T-helper 22 cell (primary cell): ENCODE measurements at places on chromosomes 5 and 9.
A peak's percentile ranks its signal among the peaks of the same experiment; 100 is the strongest.

DNA sequence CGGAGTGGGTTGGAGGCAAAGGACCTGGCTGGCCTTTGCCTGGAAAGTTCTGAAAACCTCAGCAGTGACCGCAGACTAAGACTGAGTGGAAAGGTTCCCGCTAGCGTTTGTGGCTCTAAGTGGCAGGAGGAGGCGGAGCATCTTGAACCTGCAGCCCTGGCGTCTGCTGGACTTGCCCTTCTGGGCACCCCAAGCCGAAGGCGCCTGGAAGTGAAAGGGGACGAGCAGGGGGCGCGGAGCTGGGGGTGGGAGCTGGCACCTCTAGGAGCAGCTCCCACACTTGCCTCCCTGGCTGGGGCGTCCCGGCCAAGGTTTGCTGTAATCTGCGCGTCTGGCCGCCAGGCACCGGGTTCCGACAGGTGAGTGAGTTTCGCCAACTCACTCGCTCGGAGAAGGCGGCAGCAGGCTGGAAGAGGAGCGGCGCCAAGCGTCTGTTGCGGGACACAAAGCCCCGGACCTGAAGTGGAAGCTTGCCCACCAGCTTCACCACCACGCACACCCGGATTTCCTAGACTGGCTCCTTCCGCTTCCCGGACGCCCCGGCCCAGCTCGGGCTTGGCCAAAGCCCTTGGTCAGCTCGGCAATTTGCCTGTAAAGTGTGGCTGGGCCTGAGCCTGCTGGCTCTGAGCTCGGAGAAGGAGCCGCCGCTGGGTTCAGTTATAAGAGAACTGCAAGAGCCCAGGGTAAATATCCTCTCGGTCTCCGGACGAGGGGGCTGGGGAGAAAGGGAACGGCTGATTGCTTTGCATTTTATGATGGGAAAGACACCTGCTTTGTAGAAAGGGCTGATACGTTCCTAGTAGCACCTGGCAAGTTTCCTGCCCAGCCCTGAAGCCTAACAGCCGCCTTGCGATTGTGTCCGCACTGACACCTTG, at the start of gene GNA14:
GNA14 (minus strand) TSS at position 89 of the 875 bp plus-strand sequence. CDS start 529 bp downstream, outside the sequence.
- DNase-seq: no peak

GRCh38 chr5:164975986-164976385, 1470.6 kb downstream of the MAT2B start:
- no peak for DNase-seq

DNA sequence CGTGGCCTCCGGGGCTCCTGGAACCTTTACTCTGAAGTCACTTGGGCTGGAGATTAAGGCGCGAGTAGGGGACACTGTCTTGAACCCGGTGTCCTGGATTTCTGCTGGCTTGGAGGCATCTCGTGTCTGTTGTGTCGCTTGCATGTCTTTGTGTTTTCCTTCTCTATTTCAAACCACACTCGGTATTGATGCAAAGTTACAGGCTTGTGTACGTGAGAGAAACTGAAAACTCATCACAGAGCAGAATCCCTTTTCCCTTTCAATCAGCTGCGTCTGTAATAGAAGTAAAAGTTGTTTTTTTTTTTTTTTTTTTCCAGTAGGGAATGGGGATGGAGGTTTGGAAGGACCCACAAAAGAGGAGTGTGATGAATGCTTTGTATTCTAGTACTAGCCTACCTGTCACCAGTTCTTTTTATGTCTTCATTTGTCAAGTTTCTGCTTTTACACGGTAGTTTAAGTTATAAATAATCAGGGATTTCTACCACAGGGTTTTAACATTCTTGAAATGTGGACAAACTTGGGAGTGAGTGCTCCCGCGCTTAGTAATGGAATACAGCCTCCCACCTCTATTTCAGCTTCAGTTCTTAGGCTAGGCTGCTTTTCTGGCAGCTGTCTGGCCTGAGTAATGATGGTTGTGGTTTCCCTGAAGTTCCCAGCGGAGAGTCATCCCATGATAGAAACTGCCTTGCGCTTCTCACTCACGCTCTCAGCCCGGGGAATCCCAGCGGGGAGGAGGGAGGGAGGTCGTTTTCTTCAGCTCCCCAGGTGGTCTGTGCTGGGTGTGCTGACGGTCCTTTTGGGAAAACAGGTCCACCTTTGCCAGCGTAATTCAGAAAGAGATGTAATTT, 763 bp downstream of the TJP2 start:
- DNase-seq: peak; percentile 9

GRCh38 chr9:127093319-127094020, 29.0 kb downstream of the ANGPTL2 start:
- no peak for DNase-seq

DNA sequence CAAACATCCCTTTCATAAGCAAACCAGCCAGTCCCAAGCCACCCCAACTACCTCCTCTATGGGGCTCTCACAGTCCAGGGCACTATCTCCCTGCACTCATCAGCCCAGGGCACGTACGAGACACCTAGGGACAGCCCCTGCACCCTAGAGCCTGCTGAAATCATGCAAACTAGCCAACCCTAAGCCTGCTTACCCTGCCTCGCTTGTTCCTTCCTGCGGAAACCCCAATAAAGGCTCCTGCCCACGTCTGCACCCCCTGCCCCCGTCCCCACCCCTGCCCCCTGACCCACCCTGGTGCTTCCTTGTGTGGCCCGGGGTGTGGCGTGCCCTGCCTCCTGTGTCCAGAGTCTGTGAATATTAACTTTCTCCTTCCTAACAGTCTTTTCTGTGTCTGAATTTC, 135.9 kb downstream of the GADD45G start:
- peak; percentile 18 for DNase-seq

GRCh38 chr5:147857302-147858129, 21.0 kb upstream of the SCGB3A2 start:
- no peak for DNase-seq

- no peak for DNase-seq
Observed at GRCh38 chr9:114745108-114745848, 60.6 kb downstream of the TNFSF15 start.

GRCh38 chr9:124012368-124013301, 1.1 kb downstream of the LHX2 start:
- no peak for DNase-seq

- no peak for DNase-seq
Observed at GRCh38 chr5:125393221-125393815, 646.9 kb upstream of the ZNF608 start.

- no peak for DNase-seq
Observed at GRCh38 chr5:112205846-112206245, 213.2 kb downstream of the EPB41L4A start.

DNA sequence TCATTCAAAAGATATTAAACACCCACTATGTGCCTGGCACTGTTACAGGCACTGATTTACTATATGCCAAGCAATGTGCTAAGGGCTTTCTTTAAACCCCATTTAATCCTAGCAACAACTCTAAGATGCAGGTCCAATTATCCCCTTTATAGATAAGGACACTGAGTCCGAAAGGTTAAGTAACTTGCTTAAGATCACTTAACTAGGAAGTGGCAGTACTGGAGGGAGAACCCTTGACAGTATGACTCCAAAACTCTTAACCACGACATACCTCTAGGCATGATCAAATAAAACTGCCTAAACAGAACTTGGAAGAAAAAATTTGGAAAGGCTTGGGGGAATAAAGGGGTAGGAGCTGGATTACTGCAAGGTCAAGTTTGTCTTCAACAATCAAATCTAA, 1.7 kb downstream of the RAB14 start:
- no peak for DNase-seq

DNA sequence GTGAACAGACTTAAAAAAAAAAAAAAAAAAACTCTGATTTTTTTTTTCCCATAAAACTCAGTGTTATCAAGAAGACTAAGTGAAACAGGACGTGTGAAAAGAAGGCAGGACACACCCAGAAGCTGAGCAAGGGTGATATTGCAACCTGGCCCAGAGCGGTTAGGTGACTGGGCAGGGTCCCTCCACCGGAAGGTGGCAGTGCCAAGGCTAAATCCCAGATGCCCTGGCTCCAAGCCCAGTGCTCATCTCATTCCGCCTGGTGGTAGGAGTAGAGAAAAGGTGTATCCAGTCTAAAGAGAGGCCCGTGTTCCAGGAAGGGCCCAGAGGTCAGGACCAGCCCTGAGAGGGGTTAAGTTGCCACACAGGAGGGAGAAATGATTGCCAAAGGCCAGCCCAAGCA, 51.5 kb upstream of the SAP30L start:
- no peak for DNase-seq

DNA sequence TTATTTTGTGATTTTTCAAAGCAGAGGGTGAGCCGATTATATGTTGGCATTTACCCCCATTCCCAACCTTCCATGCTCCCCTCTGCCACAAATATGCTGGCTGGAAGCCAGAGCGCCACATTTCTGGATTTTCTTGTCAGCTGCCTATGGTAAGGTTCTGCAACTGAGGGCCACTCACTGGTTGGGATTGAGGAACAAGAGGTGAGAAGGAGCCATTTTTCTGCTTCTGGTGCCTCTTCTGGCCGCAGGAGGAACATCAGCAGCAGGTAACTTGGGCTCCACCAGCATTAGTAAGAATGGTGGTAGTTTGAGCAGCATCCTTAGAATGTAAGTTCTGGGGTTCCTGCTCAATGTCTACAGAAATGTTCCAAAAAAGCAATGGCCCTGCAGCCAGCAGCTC, 159.5 kb upstream of the MAST4 start:
- DNase-seq: no peak

GRCh38 chr5:33848554-33848953, 43.2 kb downstream of the ADAMTS12 start:
- no peak for DNase-seq

DNA sequence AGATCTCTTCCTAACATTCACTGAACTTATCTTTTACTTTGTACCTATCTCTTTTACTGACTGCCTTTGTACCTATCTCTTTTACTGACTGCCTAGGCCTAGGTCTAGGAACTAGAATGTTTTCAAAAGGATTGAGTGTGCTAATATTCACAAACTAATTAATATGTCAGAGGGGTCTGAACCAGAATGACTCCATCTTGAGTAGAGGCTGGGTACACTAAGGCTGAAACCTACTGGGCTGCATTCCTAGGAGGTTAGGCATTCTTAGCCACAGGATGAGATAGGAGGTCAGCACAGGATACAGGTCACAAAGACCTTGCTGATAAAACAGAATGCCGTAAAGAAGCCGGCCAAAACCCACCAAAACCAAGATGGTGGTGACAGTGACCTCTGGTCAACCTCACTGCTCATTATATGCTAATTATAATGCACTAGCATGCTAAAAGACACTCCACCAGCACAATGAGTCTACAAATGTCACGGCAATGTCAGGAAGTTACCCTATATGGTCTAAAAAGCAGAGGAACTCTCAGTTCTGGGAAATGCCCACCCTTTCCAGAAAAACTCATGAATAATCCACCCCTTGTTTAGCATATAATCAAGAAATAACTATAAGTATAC, 2.5 kb upstream of the RHOBTB3 start:
- DNase-seq: no peak

- DNase-seq: no peak
Observed at GRCh38 chr5:91146230-91146629, 236.9 kb downstream of the ARRDC3 start.

DNA sequence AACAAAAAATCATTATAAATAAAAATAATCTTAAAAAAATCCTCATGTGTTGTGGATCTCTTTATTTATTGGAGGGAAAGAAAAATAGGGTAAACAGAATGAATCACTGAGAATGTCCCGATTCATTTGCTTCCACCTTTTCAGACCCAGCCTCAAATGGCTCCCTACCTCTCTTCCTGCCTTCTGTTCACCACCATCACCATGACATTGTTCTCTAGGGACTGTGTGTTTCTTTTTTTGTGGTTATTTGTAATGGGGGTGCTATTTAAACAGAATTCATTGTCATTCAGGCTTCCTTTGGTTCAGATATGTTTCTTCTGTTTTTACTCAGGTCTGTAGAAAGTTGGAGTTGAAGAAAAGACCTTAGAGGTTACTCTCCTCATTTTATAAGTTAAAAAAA, 198.2 kb downstream of the KIF4B start:
- DNase-seq: no peak

- DNase-seq: no peak
Observed at GRCh38 chr9:95446984-95447383, 69.8 kb downstream of the PTCH1 start.

GRCh38 chr5:37792975-37793631, 46.7 kb downstream of the GDNF start:
- no peak for DNase-seq
